Urinary bladder (tissue), 4 donors: ENCODE measurements at places on chromosomes 12 and 14.

GRCh38 chr12:106118-106591 lies 39.6 kb downstream of the IQSEC3 start:
- no peak for DNase-seq

- DNase-seq, result no peak
Measured at GRCh38 chr14:106518054-106518943, 991.9 kb downstream of the TMEM121 start.

DNA sequence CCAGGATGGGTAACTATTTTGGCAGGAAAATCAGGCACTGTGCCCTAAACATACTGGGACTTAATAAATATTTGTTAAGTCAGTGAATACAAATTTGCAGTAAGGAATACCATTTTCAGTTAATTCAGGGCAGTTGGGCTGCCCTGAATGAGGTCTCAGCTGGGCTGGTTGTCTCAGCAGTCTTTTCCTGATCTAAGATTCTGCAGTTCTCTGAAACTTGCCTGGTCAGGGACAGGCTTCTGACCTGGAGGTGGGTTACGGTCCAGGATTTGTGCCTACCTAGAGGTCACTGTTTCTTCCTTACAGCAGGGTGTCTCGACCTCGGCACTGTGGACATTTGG lies 160.6 kb downstream of the KTN1 start:
- no peak for DNase-seq

- peak; percentile 64 for DNase-seq
Measured at GRCh38 chr12:77010691-77011548, 54.4 kb downstream of the E2F7 start.

DNA sequence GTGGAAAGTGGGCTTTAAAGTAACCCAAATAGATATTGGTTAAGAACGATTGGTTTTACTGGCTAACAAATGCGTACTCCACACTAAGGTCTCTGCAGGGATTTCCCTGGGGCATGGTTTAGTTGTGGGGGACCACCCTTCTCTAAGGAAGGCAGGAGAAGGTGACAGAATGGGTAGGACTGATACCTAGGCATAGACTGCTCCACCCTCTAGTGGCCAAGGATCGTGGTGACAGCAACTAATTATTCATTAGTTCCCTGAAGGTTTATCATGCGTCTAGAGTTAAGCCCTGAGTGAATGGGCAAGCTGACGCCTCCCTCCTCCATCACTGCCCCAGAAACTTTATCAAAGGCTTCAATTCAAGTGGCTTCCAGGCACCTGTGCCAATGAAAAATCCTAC lies 9.1 kb downstream of the FAM181A start:
- no peak for DNase-seq

DNA sequence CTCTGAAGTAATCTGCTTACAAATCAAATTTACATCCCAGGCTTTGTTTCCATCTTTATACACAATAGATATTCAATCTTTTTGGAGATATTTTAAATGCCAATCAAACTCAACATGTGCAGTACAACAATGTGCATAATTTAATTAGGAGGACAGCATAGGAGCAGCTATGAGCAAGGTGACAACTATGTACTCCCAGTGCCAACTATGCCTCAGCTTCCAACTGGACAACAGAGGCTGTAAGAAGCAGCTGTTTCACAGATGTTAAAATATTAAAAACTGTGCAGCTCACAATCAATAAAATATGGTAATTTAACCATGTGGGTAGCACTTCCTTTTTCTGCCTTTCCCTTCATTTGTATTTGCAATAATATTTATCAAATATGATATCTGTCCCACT lies 99.9 kb downstream of the ST8SIA1 start:
- no peak for DNase-seq

GRCh38 chr14:106562451-106562850 lies 1036.1 kb downstream of the TMEM121 start:
- DNase-seq, result no peak
